T-cell (primary cell): ENCODE measurements at places on chromosomes 2 and 18. TPM values are rescaled to one million over a fixed set of nuclear protein-coding genes. Genes with fewer than 3 reads are reported as not detected.

GRCh38 chr2:55519938-55520885, 694 bp downstream of the CFAP36 start:
- peaks cover 10% of the 10 kb centered on the region for H3K36me3 ChIP-seq
- H3K4me1 ChIP-seq, result peaks cover 16% of the 10 kb centered on the region
- H3K27me3 ChIP-seq, result no peaks in the 10 kb centered on the region
- H3K27ac ChIP-seq, result peak overlapping the region; percentile 85

Gene ROCK1
- total RNA-seq, result 59.5 TPM

DNA sequence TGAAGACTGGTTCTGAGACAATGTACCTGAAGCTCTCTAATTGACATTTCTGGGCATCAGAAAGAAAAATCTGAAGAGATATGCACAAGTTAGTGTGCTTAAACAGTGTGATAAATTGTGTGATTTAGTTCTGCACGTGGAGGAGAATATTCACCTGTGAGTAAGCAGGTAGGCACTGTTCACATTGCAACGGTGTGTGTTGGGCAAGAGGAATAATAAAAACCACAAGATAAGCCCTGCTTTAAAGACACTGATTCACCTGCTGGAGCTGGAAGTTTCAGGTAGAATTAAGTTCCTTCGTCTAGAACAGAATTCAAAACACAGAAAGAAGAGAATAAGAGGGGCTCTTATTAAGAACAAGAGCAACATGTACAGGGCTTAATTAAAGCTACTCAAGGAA, 864.3 kb upstream of the SOX11 start:
- no peaks in the 10 kb centered on the region for H3K36me3 ChIP-seq
- H3K4me1 ChIP-seq, result no peaks in the 10 kb centered on the region
- no peak overlapping the region for H3K4me3 ChIP-seq
- no peak overlapping the region for H3K27ac ChIP-seq

Gene TUBA3E
- not detected for total RNA-seq

Gene CPO
- 0.30 TPM for total RNA-seq

DNA sequence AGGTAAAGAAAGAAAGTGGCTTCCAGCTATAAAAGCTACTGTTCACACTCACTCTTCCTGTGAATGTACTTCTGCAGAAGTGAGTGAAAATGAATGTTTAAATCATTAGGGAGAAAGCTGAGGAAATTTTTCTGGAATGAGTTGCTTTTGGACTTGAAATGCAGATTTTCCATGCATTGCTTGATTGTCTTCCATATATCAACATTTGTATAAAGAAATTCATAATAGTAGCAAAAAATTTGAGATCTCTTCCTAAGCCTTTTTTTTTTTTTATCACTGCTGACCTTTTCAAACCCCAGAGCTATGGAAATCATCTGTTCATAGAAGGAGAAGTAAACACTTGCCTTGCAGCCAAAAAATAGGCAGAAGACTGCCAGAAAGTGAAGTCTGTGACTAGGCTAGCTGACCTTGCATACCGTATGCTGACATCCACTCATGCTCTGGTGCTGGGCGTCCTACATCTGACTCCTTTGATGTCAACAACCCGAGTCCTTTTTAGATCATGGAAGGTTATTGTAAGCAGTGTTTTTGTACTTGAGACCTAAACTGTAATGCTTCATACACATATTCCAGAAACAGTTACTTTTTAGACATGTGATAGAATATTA, 154.5 kb upstream of the RASGRP3 start:
- no peaks in the 10 kb centered on the region for H3K36me3 ChIP-seq
- no peak overlapping the region for H3K4me3 ChIP-seq
- H3K27ac ChIP-seq, result no peak overlapping the region
- no peaks in the 10 kb centered on the region for H3K27me3 ChIP-seq
- DNase-seq, result no peak

DNA sequence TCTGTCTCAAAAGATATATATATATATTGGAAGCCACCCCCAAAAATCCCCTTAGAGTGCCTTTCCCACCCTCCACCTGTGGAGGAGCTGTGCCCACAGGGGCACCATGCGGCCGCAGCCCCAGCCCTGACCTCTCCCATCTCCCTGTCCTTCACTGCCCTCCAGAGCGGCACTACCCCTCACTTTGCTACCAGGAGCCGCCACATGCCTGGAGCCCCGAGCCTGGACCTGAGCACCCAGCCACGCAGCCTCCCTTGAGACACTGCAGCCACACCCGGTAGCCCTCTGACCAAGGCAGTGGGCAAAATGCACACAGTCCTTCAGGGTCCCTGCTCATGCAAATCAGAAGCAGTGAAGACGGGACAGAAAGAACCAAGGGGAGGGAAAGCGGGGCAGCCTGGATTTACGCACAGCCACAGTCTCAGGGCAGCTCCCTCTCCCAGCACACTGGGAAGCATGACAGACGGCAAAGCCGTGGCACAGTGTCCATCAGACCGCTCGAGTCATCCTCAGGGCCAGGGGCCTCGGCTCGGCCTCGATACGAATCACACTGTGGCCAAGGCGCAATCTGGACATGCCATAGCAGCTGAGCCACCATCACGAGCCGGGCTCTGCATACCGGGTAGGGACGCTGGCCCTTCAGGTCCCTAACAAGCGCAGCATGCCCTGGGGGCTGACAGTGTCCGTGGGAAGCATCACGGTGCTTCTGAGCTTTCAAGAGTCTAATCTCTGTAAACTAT, 10.1 kb downstream of the HDAC4 start:
- no peaks in the 10 kb centered on the region for H3K27me3 ChIP-seq
- H3K27ac ChIP-seq, result no peak overlapping the region
- H3K4me1 ChIP-seq, result no peaks in the 10 kb centered on the region
- DNase-seq, result no peak
- peaks cover 5% of the 10 kb centered on the region for H3K36me3 ChIP-seq

GRCh38 chr2:26852405-26853306, 4.7 kb downstream of the DPYSL5 start:
- no peak overlapping the region for H3K4me3 ChIP-seq
- H3K27ac ChIP-seq, result no peak overlapping the region
- peaks cover 2% of the 10 kb centered on the region for H3K4me1 ChIP-seq
- DNase-seq, result no peak

GRCh38 chr2:30147196-30147714, 448 bp downstream of the YPEL5 start:
- peak overlapping the region; percentile 98 for H3K27ac ChIP-seq
- H3K27me3 ChIP-seq, result no peaks in the 10 kb centered on the region
- peaks cover 22% of the 10 kb centered on the region for H3K4me1 ChIP-seq
- peaks cover 27% of the 10 kb centered on the region for H3K36me3 ChIP-seq

Gene CRIM1
- 3.8 TPM for total RNA-seq

GRCh38 chr2:10495311-10495987, 47.3 kb upstream of the ODC1 start:
- H3K27me3 ChIP-seq, result no peaks in the 10 kb centered on the region
- H3K36me3 ChIP-seq, result no peaks in the 10 kb centered on the region
- H3K27ac ChIP-seq, result no peak overlapping the region
- H3K4me1 ChIP-seq, result peaks cover 37% of the 10 kb centered on the region
- DNase-seq, result no peak
- H3K4me3 ChIP-seq, result no peak overlapping the region

DNA sequence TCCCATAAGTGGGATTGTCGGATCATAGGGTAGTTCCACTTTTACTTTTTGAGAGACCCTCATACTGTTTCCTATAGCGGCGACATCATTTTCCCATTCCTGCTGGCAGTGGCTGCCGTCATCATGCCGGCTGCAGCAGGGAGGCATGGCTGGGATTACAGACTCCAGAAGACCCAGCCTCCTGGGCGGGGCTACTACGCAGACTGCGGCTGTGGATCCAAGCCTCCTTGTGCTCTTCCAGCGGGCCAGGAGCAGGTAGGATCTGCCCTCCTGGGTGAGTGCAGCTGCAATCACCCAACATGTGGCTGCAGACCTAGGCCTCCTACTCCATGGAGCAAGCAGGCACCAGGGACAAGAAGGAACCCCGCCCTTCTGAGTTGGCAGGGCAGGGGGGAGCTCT, 359.2 kb downstream of the GALR1 start:
- no peak overlapping the region for H3K27ac ChIP-seq
- no peaks in the 10 kb centered on the region for H3K36me3 ChIP-seq
- H3K4me3 ChIP-seq, result no peak overlapping the region
- no peaks in the 10 kb centered on the region for H3K27me3 ChIP-seq

- no peaks in the 10 kb centered on the region for H3K36me3 ChIP-seq
- peaks cover 3% of the 10 kb centered on the region for H3K27me3 ChIP-seq
- H3K4me3 ChIP-seq, result no peak overlapping the region
- H3K27ac ChIP-seq, result no peak overlapping the region
These were observed 7.6 kb upstream of the ZFAND2B start for GRCh38 chr2:219198974-219199373.

Gene KLF11
- 10.3 TPM for total RNA-seq

DNA sequence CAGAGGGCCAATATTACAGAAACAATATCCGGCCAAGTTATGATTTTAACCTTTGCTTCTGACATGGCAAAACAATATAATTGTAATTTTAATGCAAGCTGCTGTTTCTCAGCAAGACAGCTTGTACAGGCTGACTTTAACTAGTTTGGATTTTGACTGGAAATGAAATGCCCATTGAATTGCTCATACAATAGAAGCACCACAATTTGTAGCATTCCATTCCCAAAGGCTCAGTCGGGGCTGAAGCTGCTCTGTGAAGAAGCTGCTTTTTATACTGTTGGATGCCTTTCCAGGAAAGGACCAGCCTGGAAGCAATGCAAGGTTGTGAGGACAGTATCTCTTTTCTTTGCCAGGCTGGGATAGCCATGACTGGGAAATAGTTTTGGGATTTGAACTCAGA, 677.0 kb upstream of the FANCL start:
- no peak overlapping the region for H3K27ac ChIP-seq
- H3K27me3 ChIP-seq, result no peaks in the 10 kb centered on the region
- H3K4me1 ChIP-seq, result no peaks in the 10 kb centered on the region
- H3K4me3 ChIP-seq, result no peak overlapping the region
- no peak for DNase-seq

GRCh38 chr2:69255760-69256159, 131.3 kb downstream of the GFPT1 start:
- no peak for DNase-seq
- H3K4me1 ChIP-seq, result no peaks in the 10 kb centered on the region
- H3K27me3 ChIP-seq, result peaks cover 10% of the 10 kb centered on the region
- H3K27ac ChIP-seq, result no peak overlapping the region

GRCh38 chr2:81087646-81088045, 783.1 kb upstream of the LRRTM1 start:
- H3K4me1 ChIP-seq, result no peaks in the 10 kb centered on the region
- no peaks in the 10 kb centered on the region for H3K27me3 ChIP-seq
- H3K36me3 ChIP-seq, result no peaks in the 10 kb centered on the region

- DNase-seq, result no peak
- H3K27me3 ChIP-seq, result no peaks in the 10 kb centered on the region
- no peak overlapping the region for H3K4me3 ChIP-seq
- peaks cover 18% of the 10 kb centered on the region for H3K4me1 ChIP-seq
These were observed 22.9 kb upstream of the MGAT4A start for GRCh38 chr2:98753801-98754200.

Gene TCF4
- 6.6 TPM for total RNA-seq
